Stimulated activated CD4-positive, alpha-beta T cell treated with anti-CD3 and anti-CD28 coated beads, Interleukin-15, amount 100 ng/mL, for 48 hours (primary cell): ENCODE measurements at places on chromosomes 2 and 18.

- DNase-seq, result no peak
Observed at GRCh38 chr18:25055076-25055475, 296.9 kb downstream of the ZNF521 start.

DNA sequence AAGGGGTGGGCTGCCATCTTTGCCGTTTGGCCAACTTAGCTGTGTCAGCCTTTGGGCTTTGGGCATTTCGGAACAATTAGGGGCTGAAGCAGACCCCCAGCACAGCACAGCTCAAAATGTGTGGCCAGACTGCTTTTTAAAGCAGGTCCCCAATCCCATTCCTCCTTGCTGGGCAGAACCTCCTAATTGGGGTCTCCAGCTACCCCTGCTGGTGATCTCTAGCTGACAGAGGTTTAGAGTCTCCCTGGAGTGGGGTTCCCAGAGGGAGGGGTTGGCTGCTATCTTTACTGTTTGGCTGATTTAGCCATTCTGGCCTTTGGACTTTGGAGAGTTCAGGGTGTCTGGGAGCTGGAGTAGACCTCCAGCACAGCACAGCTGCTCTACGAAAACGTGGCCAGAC, 71.5 kb upstream of the LHCGR start:
- DNase-seq, result no peak

DNA sequence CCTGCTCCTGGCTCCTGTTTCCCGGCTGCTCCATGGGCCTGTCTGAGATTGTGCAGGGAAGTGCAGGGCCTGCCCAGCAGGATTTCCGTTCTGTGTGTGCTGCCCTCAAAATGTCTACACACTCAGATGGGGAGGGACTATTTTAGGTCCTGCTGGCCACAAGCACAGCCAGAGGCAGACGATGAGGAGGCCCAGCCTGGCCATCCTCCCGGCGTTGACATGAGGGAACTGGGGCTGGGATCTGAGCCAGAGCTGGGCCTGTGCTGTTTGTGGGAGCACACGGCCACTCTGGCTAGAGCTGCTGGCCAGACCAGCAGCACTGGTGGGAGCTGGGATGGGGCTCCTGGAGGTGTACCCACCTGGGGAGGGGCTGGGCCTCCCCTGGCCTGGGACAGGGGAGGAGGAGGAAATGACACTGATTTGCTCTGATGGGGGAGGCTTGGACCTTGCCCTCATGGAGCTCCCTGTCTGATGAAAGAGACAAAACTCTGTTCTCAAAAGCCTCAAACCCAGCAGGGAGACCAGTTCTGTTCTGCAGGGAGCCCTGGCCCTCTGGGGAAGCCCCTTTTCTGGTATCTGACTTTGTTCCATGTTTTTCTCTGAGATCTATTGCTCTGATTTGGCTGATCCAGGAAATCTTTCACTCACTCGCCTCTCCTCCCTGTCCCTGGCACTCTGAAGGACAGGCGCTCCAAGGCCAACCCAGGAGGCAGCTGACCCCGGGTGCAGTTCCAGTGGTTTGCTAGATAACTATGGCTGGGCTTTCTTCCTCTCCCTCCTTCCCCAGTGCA, 161.8 kb downstream of the DYSF start:
- no peak for DNase-seq

GRCh38 chr2:137525641-137526190, 438.6 kb upstream of the HNMT start:
- DNase-seq, result no peak

GRCh38 chr18:3111523-3112240, 98.7 kb upstream of the LPIN2 start:
- no peak for DNase-seq

- DNase-seq, result no peak
Observed at GRCh38 chr2:106853631-106854030, 32.3 kb downstream of the ST6GAL2 start.

DNA sequence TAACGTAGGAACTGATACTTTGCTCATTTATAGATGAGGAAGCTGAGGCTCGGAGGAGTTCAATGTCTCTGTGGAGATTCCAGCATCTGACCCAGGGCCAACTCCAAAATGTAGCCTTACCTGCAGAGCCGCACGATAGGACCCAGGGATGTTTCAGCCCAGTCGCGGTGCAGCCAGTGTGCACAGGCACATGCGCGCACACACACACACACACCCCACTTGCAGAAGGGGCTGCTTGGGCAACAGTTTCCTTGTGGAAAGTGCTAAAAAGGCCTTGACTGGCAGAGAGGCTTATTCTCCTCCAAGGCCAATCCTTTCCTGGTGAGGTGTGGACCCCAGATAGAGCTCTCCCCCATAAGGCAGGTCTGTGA, 101.7 kb downstream of the ZFP36L2 start:
- no peak for DNase-seq

DNA sequence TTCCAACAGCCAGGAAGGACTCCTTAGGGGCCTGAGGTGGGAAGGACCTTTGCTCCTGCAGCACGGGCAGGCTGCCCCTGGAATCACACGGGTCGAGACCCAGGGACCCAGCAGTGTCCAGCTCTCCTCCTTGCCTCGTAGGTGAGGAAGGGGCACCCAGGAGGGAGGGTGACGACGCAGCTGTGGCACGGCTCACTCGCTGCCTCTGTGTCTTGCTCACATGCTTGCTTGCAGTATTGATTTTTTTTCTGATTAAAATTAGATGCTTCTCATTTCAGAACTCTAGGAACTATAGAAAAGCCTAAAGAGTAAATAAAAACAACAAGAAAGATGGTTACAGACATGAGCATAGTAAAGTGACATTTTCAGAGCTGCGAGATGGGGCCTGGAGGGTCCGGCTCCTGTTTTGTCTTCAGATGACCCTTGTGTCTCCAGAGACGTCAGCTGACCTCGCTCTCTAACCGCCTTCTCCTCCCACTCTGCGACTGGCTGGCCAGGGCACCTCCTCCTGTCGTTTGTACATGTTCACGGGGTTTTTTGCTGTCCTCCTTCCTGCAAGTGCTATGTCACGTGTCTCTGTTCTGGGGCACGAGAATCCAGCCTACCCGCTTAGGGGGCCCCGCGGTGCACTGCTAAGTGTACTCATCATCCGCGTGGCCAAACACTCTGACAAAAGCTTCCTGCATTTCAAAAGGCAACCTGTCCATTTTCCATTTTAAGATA, 65.7 kb upstream of the ZNF236 start:
- no peak for DNase-seq

- DNase-seq, result peak; percentile 55
Observed at GRCh38 chr2:43174368-43174916, 52.0 kb downstream of the ZFP36L2 start.

DNA sequence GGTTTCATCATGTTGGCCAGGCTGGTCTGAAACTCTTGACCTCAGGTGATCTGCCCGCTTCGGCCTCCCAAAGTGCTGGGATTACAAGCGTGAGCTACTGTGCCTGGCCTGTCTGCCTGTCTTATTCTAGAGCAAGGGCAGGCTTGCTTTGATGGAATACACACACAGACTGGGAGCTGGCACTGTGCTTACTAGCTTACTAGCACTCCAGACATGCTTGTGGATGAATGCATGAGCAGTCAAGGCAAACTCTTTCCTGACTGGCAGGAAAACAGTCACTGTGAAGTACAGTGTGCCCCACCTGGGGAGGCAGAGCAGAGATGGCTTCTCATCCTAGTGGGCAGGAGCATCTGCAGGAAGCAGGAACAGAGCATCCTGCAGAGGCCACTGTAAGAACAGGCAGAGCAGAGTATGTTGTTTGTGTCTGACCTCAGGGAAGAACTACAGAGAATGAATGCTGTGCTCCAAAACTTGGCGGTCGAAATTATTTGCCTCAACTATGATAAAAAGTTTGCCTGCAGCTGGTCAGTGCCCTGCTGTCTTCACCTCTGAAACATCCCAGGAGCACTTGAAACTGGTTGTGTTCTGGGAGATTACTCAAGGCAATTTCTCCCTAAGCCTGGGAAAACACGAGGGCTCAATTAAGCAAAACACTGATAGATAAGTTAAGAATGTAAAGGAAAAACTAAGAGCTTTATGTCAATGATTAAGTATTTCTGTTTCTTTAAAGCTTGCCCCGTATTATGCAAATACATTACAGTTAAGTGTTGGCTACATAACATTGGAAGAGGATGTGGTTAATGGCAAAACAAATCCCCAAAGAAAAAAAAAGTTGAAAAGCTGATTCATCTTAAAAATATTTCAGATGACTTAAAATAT, 102.4 kb downstream of the VAPA start:
- no peak for DNase-seq

GRCh38 chr18:62788111-62788510, 72.8 kb downstream of the PHLPP1 start:
- no peak for DNase-seq

GRCh38 chr2:208129744-208130711, at the start of gene CRYGC:
TSS of gene CRYGC (minus strand) at chr2:208129828. CDS start at chr2:208129792, 36 bp downstream.
- DNase-seq, result no peak

GRCh38 chr2:102251042-102251848, 60.1 kb upstream of the IL1RL1 start:
- peak; percentile 59 for DNase-seq

GRCh38 chr2:149915151-149915550, 327.6 kb upstream of the MMADHC start:
- no peak for DNase-seq

DNA sequence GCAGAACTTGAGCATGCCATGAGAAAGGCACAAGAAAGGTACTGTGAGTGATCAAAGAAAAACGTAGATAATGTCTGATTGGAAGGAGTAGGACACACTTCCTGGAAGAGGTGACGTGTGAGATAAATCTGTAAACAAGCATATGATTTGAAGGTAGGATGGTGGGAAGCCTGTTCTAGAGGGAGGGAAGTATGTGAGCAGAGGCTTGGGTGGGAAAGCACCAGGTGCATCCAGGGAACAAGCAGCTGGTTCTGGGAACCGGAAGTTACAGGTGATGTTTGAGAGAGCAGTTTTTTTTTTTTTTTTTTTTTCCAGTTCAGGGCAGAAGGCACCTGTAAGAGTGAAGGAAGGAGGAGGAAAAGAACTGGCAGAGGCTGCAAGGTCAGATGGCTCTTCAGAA, 116.6 kb upstream of the EFEMP1 start:
- DNase-seq, result no peak

- DNase-seq, result no peak
Observed at GRCh38 chr2:167017021-167017420, 128.7 kb downstream of the XIRP2 start.

- DNase-seq, result no peak
Observed at GRCh38 chr2:235087832-235088495, 136.1 kb downstream of the SH3BP4 start.

DNA sequence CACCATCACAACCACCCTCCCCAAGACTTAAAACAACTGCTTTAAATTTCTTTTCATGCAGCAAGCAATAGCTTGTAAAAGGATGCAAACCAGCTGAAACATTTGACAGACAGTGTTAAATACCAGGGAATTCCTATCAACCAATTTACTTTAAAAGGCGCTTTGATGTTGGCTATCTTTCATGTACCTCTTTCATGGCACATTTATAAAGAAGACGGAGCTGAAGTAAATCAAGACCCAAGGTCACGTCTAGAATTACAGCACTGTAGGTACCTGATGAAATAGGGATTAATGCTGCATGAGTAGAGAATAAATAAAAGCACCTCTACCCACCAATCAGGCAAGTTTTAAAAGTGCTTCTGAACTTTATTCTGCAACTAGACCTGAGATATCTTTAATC, 78.9 kb downstream of the SRBD1 start:
- DNase-seq, result no peak

DNA sequence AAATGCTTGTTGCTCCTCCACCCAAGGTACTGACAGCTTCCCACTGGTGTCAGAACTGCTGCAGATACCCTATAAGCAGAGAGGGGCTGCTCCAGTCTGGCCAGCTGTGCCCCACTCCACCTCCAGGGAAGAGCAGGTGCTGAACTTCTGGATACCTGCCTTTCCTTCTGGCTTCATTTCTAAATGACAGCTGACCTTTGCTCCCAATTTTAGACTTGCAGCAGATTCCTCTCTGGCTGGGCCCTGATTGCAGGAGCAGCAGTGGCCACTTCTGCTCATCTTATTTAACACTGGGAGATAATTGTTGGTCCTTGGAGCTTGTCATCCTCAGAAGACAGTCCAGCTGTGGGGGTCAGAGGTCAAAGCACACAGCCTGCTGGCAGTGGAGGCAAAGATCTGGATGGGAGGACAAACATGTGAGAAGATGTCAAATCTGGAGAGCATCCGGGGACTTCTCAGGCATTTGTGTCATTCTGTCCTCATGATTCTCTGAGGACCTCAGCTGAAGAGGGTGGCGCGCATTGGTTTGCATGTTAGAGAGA, 38.9 kb downstream of the SETBP1 start:
- DNase-seq, result no peak
